ENCODE measurements at places on chromosomes 2 and 18. TPM values are rescaled to one million over a fixed set of nuclear protein-coding genes. Genes with fewer than 3 reads are reported as not detected.

NCKAP5 gene
- total RNA-seq: 0.92 TPM

TMEM178A gene
- 0.14 TPM for total RNA-seq

ST8SIA3 gene
- not detected for total RNA-seq

CYBRD1 gene
- 37.7 TPM for total RNA-seq

CDK5R2 gene
- total RNA-seq: 3.0 TPM

FLACC1 gene
- total RNA-seq: 0.18 TPM

DBI gene
- total RNA-seq: 396 TPM

ZFAND2B gene
- total RNA-seq: 19.9 TPM

CWC22 gene
- 11.7 TPM for total RNA-seq

GKN2 gene
- 2.4 TPM for total RNA-seq

TMEFF2 gene
- 0.31 TPM for total RNA-seq

IHH gene
- 0.22 TPM for total RNA-seq

POLR1B gene
- 24.2 TPM for total RNA-seq

CFC1 gene
- total RNA-seq: not detected

ABCB11 gene
- 0.01 TPM for total RNA-seq

ZNF24 gene
- total RNA-seq: 11.7 TPM

FHOD3 gene
- total RNA-seq: 2.8 TPM

SH3RF3 gene
- 0.40 TPM for total RNA-seq

NT5DC4 gene
- not detected for total RNA-seq

GREB1L gene
- 1.4 TPM for total RNA-seq

GALR1 gene
- total RNA-seq: not detected
